GM13976 (cell line): ENCODE measurements at places on chromosomes 11 and 22.

DNA sequence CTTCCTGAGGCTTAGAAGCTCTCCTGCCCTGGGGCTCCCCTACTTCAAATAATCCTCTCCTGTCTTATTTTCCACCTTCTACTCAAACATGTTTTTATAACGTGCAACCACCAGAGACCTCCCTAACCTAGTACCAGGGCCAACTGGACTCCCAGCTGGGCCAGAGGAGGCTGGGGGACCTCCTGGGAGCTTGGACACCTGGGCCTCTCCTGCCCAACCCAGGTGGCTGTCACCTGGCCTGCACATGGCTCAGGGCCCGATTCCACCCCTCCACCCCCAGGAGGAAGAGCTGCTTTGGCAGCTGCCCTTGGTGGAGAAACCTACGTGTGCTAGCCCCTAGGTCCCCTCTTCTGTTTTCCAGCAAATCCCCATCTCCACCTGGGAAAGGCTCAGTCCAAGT lies 105.2 kb downstream of the ABTB2 start:
- no peak for DNase-seq

DNA sequence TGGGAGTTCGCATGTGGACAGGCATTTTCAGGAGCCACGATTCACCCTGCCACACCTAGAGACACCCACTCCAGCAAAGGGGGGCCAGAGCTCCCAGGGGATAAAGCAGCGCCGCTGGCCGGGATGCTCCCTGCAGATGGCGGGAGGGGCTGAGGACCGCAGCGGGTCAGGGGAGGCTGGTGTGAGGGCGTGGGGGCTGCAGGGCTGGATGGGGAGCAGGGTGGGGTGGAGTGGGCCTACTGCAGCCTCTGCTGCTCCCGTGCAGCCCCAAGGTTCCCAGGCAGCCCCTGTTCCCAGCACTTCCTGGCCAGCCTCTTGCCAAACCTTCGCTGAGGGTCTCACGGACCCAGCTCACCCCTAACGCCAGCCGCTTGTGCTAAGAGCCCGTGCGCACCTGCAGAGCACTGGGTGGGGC lies 13.0 kb downstream of the MUC5B start:
- no peak for DNase-seq

DNA sequence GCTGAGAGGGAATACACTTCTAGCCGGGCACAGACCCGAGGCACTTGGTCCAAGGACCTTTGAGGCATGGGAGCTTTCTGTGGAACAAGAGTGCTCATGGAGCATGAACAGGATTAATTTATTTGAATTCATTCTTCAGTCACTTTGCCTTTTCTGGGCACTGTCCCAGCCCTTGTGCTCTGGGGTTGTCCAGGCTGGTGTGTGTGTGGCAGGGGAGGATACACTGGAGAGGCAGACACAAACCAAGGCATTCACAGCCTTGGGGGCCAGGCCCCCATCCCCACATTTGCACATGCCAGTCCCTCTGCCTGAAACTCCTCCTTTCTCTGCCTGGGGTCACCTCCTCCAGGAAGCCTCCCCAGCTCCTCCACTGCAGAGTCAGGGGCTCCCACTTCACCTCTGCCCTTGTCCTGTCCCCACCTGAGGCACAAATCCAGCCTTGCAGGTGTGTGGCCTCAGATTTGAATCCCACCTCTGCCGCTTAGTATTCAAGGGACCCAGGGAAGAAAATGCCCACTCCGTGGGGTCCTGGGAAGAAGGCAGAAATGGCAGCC lies 55.5 kb downstream of the MYO7A start:
- DNase-seq, result no peak

DNA sequence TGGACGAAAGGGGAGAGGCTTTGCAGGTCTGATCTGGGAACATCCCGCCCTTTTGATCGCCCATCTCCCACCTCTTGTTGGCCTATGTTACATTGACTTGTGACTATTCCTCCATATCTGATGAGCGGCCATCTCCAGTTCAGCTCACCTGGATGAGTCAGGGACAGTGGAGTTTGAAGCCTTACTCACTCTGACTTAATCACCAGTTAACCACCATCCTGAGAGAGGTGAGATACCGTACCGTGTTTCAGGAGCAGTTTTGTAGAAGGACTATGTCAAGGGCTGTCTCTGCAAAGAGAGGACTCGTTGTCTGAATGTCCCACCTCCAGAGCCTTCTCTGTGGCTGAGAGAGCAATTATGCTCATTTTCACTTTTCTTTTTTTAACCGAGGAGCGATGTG lies 771.7 kb downstream of the NTM start:
- DNase-seq, result no peak

DNA sequence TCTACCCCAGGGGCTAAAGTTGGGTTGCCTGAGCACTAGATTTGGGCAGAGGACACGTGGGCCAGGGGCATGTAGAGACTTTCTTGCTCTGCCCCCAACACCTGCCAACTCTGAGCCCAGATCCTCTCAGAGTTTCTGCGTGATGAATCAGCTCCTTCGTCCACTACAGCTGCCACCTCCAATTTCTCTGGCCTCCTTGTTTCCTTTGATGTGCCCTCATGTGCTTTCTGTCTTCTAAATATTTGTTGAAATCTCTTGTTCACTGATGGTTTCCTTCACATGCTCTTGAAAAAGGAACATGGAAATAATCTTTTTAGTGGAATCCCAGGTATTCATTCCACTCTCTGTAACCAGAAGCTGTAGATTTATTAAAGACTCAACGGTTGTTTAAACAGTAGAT lies 8.0 kb downstream of the IZUMO1R start:
- no peak for DNase-seq

GRCh38 chr11:132068556-132068955 lies 698.1 kb downstream of the NTM start:
- DNase-seq, result no peak

DNA sequence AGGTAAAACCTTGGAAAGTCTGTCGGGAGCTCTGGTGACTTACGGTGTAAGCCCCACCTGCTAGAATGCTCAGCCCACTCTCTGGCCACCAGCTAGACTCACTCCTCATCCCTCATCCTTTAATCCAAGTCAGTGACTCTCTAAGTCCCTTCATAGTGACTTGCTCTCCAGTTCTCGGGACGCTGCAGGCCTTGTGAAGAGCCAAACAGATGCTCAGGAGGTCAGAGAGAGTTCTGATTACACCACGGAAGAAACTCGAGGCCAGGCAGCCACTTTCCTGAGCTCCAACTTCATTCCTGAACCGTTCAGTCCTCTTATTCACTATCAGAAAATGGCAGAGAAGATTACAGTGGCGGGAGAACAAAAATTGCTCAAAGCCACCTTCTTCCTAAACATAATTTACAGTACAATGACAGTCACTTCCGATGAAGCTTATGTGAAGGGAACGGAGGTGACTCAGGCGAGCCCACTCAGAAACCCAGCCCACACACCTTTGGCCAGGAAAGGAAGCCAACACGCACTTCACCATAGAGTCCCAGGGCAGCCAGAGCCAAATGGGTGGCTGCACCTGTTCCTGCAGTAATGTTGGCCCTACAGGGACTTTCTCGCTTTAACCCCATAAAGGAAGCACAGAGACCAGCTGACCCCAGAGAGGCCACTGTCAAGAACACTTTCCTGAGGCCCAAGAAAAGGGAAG lies 100.4 kb downstream of the GALNT18 start:
- peak; percentile 47 for DNase-seq

- DNase-seq, result peak; percentile 62
These were observed 77.4 kb upstream of the WNT7B start for GRCh38 chr22:46054091-46055073.

GRCh38 chr11:106917973-106918372 lies 100.3 kb downstream of the GUCY1A2 start:
- DNase-seq, result peak; percentile 3

DNA sequence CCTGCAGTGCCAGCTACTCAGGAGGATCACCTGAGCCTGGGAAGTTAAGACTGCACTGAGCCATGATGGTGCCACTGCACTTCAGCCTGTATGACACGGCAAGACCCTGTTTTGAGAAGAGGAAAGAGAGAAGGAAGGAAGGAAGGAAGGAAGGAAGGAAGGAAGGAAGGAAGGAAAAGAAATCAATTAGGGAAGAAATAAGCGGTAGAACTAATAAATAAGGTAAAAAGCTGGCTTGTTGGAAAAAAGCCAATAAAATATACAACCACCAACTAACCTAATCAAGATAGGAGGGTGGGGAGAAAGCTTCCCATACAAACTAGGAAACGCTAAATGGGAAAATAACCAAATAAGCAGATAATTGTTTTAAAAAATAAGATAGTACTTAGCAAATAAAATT lies 12.3 kb downstream of the A4GALT start:
- DNase-seq, result no peak

DNA sequence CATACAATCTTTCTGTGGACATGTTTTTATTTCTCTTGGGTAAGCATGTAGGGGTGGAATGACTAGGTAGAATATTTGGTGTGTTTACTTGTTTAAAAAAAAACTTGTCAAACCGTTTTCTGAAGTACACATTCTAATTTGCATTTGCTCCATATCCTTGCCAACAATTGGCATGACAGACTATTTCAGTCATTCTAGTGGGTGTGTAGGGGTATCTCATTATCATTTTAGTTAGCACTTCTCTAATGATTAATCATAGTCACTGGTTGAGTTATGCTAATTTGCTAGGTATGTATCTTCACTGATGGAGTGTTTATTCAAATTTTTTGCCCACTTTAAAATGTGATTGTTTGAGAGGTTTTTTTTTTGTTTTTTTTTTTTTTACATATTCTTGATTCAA lies 64.3 kb downstream of the C11orf65 start:
- no peak for DNase-seq

- no peak for DNase-seq
These were observed 26.0 kb downstream of the NEAT1 start for GRCh38 chr11:65448418-65449105.

- DNase-seq, result no peak
These were observed 6.1 kb downstream of the MRPL11 start for GRCh38 chr11:66432597-66432996.

GRCh38 chr11:2270322-2271076 lies at the start of gene ASCL2:
Gene ASCL2, minus strand, starts transcription at chr11:2270588. Its CDS starts 256 bp downstream, at chr11:2270332.
- DNase-seq, result peak; percentile 35

DNA sequence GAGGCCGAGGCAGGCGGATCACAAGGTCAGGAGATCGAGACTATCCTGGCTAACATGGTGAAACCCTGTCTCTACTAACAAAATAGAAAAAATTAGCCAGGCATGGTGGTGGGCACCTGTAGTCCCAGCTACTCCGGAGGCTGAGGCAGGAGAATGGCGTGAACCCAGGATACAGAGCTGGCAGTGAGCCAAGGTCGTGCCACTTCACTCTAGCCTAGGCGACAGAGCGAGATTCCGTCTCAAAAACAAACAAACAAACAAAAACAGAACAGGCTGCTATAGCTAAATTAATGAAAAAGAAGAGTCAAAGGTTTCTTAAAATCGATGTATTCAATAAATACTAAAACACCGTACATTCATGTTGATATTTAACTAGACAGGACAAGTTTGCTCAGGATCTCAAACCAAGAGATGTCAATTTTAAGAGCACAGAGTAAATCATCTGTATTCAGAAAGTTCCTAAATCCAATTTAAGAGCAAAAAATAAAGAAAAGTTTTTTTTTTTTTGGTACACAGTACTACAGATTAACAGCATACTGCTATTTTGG lies 59.9 kb downstream of the NUP98 start:
- no peak for DNase-seq
